Renal cortical epithelial cell (primary cell): ENCODE measurements at places on chromosomes 13 and 19. TPM values are rescaled to one million over a fixed set of nuclear protein-coding genes. Genes with fewer than 3 reads are reported as not detected.
A peak's percentile ranks its signal among the peaks of the same experiment; 100 is the strongest.

The LILRA5 gene
- total RNA-seq = not detected in 2 replicates

The TEKTIP1 gene
- not detected in 2 replicates for total RNA-seq

The ZNF491 gene
- total RNA-seq = 0.17 and 2.9 TPM in 2 replicates

The ZNF776 gene
- 13.2 and 18.5 TPM in 2 replicates for total RNA-seq

The METTL21C gene
- total RNA-seq = not detected in 2 replicates

The ZNF836 gene
- total RNA-seq = 7.5 and 18.2 TPM in 2 replicates

The CEACAM1 gene
- total RNA-seq = 0.30 and 0.69 TPM in 2 replicates

The LGALS14 gene
- total RNA-seq = not detected in 2 replicates

The TMEM59L gene
- 0.40 TPM in 1 of 2 replicates, not detected in the other for total RNA-seq

The ZNF709 gene
- 5.2 and 8.1 TPM in 2 replicates for total RNA-seq

The APLP1 gene
- total RNA-seq = 0.52 and 2.9 TPM in 2 replicates

The GJB2 gene
- total RNA-seq = 0.75 and 13.2 TPM in 2 replicates

The NLRP4 gene
- total RNA-seq = not detected in 2 replicates

The CHST8 gene
- not detected in 2 replicates for total RNA-seq

DNA sequence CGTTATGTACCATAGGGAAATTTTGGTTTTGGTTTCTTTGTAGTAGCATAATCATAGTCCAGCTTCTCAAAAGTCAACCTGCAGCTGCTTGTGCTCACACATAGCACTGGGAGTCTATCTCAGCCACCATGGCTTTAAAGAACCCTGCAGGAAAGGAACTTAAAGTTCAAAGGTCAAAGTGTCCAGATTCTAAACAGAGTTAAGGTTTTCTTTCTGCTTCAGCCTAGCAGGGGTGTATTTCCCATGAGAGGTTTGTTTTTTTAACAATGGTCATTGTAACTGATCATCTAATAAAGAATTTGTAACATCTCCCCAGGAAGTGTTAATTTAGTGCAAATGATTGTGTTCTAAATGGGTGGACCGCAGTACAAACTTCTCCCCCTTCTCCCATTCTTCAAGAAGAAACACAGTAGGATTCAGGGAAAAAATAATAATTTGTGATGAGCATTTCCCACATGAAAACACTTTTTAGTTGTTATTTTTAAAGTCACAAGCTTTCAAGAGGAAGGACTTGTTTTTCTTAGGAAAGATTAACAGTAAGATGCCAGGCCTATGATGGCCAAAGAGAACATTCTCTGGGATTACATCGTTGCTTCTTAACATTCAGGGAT lies 168.0 kb downstream of the EFNB2 start:
- no peak for DNase-seq

GRCh38 chr19:16497042-16497441 lies 848 bp downstream of the C19orf44 start:
- DNase-seq = no peak

- DNase-seq = no peak
Observed at GRCh38 chr19:29501816-29502580, 23.8 kb upstream of the VSTM2B start.

GRCh38 chr19:508204-509150 lies 1.2 kb downstream of the TPGS1 start:
- DNase-seq = no peak

DNA sequence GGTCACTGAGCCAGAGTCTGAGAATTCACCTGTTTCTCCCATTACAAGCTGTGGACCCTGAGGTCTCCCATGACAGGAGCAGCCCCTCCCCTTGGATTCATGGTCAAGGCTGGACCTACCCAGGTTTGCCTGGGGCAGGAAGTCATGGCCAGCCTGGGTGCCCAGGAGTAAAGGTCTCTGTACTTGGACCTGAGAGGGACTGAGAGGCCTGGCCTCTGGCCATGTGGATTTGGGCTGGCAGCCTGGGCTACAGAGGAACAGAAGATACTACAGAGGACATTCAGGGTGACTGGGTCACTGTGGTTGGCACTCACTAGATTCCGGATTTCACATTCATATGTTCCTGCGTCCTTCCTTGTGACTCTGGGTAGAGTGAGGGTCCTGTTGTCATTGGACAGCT lies 31.5 kb upstream of the CEACAM8 start:
- no peak for DNase-seq

DNA sequence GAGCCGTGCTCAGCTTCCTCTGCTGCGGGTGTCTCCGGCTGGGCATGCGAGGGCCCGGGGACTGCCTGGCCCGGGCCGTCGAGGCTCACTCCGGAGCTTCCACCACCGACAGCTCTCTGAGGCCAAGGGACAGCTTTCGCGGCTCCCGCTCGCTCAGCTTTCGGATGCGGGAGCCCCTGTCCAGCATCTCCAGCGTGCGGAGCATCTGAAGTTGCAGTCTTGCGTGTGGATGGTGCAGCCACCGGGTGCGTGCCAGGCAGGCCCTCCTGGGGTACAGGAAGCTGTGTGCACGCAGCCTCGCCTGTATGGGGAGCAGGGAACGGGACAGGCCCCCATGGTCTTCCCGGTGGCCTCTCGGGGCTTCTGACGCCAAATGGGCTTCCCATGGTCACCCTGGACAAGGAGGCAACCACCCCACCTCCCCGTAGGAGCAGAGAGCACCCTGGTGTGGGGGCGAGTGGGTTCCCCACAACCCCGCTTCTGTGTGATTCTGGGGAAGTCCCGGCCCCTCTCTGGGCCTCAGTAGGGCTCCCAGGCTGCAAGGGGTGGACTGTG lies 1.2 kb downstream of the S1PR4 start:
- DNase-seq = no peak

- peak; percentile 76 for DNase-seq
Observed at GRCh38 chr19:56839652-56840450, 675 bp downstream of the PEG3 start.

- no peak for DNase-seq
Observed at GRCh38 chr19:5145521-5146511, 176.9 kb downstream of the KDM4B start.

GRCh38 chr13:99687723-99688397 lies 186.6 kb downstream of the TM9SF2 start:
- peak; percentile 79 for DNase-seq

- DNase-seq = no peak
Observed at GRCh38 chr13:101634142-101634541, 181.7 kb downstream of the ITGBL1 start.

GRCh38 chr13:85204668-85205344 lies 594.4 kb downstream of the SLITRK6 start:
- no peak for DNase-seq

GRCh38 chr13:40660141-40660664 lies 6.2 kb downstream of the FOXO1 start:
- DNase-seq = no peak

DNA sequence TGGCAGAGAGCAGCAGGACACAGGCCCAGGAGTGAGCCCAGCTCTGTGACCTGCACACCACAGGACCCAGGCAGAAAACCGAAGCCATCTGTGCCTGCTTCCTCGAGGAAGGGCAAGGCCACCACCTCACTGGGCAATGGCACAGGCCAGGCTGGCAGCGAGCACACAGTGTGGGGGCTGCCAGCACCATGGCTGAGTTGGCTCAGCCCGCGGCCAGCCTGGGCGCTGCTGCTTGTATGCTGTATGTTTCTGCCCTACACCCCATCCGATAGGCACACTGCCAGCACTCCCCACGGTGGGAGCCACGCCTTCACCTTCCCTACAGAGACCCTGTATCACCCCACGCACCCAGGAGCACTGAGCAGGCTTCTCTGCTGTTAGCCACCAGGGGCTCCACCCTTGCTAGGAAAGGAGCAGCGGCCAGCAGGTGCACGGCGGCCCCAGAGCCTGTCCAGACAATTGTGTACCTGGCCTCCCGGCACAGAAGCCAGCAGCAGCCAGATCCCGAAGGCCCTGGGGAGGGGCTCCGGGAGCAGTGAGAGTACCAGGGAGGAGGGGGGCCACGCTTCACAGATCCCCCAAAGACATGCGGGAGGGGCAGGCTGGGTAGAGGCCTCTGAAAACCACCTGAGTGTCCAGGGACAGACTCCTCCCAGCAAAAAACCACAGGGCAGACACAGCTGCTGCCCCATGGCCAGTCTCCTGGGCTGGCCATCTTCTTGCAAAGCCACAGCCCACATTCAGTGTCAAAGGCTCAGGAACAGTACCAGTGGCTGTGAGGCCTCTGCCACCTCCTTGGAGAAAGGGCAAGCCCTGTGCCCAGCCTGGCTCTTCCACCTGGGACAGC lies 56.1 kb downstream of the MLLT1 start:
- DNase-seq = no peak

- DNase-seq = peak; percentile 33
Observed at GRCh38 chr19:4811328-4812131, 20.0 kb downstream of the TICAM1 start.

DNA sequence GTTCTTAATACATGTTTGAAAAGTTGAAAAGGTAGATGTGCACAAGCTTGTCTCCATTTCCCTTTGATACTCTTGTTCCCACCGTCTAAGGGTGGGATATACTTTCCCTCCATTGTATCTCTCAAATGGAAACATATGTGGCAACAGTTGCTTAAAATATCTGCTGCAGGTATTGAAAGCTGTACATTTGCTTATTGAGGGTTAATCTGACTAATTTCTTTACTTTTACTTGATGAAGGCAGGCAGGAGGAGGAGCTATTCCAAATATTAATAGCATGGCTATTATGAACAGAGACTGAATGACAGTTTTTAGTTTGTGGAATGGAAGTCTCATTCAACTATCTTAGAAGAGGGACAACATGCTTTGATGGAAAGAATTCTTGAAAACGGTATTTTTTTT lies 103.8 kb downstream of the SLC10A2 start:
- no peak for DNase-seq

DNA sequence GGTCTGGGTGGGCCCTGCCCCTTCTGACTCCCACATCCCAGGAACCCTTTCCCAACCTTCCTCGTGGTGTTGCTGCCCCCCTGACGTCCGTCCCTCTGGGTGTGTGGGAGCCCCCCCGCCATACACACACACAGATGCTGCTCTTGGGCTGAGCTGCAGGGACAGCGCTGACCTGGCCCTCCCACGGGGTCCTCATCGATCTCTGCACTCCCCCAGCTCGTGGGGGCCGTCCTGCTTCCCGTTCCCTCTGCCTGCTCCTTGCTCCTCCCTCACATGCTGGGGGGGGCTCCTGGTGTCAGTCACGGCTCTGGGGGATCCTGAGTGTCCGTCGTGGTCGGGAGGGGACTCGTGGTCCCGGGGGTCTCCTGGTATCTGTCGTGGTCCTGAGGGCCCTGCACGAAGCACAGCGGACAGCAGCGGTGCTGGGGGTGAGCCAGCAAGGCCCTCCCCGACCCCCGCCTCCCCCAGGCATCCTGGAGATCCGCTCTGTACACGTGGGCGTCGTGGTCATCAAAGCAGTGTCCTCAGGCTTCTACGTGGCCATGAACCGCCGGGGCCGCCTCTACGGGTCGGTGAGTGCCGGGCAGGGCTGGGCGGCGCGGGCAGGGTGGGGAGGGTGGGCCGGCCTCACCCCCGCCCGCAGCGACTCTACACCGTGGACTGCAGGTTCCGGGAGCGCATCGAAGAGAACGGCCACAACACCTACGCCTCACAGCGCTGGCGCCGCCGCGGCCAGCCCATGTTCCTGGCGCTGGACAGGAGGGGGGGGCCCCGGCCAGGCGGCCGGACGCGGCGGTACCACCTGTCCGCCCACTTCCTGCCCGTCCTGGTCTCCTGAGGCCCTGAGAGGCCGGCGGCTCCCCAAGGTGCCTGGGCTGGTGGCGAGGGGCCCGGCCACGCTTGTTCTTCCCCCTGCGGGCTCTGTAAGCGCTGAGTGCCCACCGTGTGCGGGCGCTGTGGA lies 3.4 kb downstream of the FGF22 start:
- no peak for DNase-seq

GRCh38 chr19:11338569-11339253 lies 746 bp downstream of the RAB3D start:
- peak; percentile 49 for DNase-seq

DNA sequence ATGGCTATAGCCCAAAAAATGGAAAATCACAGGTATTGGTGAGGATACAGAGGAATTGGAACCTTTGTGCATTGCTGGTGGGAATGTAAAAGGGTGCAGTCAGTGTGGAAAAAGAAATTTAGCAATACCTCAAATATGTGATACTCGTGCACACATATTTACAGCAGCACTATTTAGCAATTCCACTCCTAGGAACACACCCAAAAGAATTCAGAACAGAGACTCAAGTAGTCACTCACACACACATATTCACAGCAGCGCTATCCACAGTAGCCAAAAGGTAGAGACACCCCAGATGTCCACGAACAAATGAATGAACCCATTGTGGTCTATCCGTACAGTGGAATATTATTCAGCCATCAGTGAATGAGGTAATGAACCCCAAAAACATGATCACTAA lies 114.0 kb downstream of the COL4A2 start:
- DNase-seq = no peak

- DNase-seq = peak; percentile 91
Observed at GRCh38 chr19:47663911-47664771, 49.1 kb upstream of the EHD2 start.

- no peak for DNase-seq
Observed at GRCh38 chr13:49464085-49464484, 20.0 kb downstream of the SETDB2 start.

DNA sequence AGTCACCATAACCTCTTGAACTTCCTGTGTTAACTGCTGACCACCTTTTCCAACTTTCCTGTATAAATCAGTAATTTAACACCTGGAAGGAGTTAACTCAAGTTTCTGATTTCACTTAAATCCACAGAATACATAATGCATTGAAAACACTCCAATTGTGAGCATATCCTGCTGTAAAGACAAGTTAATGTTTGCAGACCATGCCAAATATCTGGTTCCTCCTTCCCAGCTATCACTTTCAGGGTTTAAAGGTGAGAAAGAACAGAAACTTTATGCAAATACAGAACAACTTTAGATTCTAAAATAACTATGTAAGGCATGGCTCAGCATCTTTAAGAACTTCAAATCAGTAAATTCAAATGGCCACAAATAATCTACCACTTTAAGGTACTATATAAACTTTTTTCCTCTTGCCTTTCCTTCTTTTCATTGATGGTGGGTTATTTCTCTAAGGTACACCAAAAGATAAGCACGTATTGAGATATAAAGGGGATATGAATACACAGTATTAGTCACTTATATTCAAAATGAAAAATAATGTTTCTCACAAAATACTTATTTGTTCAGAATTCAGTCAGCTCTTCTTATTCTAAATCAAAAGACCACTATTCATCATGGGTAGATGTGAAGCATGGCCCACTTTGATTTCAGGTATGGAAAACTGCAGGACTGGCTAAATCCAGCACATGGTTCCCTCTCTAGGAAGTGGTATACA lies 6.6 kb upstream of the TPTE2 start:
- DNase-seq = no peak

DNA sequence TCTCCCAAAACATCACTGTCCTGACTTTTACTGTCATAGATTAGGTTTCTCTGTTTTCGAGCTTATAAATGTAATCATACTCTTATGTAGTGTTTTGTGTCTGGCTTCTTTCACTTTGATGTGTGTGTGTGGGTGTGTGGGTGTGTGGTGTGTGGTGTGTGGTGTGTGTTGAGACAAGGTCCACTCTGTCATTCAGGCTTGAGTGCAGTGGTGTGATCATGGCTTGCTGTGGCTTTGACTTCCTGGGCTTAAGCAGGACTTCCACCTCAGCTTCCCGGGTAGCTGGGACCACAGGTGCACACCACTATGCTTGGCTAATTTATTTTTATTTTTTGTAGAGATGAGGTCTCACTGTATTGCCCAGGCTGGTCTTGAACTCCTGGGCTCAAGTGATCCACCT lies 59.6 kb downstream of the PDS5B start:
- no peak for DNase-seq
